ENCODE measurements at places on chromosomes 16 and 17. TPM values are rescaled to one million over a fixed set of nuclear protein-coding genes. Genes with fewer than 3 reads are reported as not detected.

The PPY gene
- polyA plus RNA-seq, result not detected

The SMG6 gene
- 5.9 TPM for polyA plus RNA-seq

The C1QTNF1 gene
- polyA plus RNA-seq, result not detected

The TMC7 gene
- not detected for polyA plus RNA-seq

The NAGS gene
- 0.64 TPM for polyA plus RNA-seq

The AHSP gene
- not detected for polyA plus RNA-seq

The SPN gene
- polyA plus RNA-seq, result 11.0 TPM

The SPIRE2 gene
- 0.19 TPM for polyA plus RNA-seq

The RAPGEFL1 gene
- polyA plus RNA-seq, result 0.69 TPM

The ZNF469 gene
- polyA plus RNA-seq, result 0.26 TPM

The CHST5 gene
- not detected for polyA plus RNA-seq

The KIF18B gene
- polyA plus RNA-seq, result not detected

The ZNF624 gene
- polyA plus RNA-seq, result 3.9 TPM

The ABCC3 gene
- 0.91 TPM for polyA plus RNA-seq

Measured in IgD-negative memory B cell (primary cell).